ENCODE measurements at places on chromosomes 16 and 17. TPM values are rescaled to one million over a fixed set of nuclear protein-coding genes. Genes with fewer than 3 reads are reported as not detected.

Gene PRSS33
- not detected for total RNA-seq

Gene JPT1
- 16.4 TPM for total RNA-seq

Gene GJC1
- 28.5 TPM for total RNA-seq

Gene HOXB4
- 1.6 TPM for total RNA-seq

Gene CSF3
- total RNA-seq = not detected

Gene GAA
- 48.7 TPM for total RNA-seq

Gene SLC35G6
- not detected for total RNA-seq

Gene GLG1
- 86.6 TPM for total RNA-seq

Gene MT1A
- 19.0 TPM for total RNA-seq

Gene SPATA32
- not detected for total RNA-seq

Gene CES4A
- total RNA-seq = 5.2 TPM

Gene TBC1D3L
- 6.7 TPM for total RNA-seq

Gene MEIOB
- total RNA-seq = 0.21 TPM

Gene CTRB1
- 1.4 TPM for total RNA-seq

Gene MGAT5B
- total RNA-seq = 0.15 TPM

- DNase-seq = no peak
These were observed 37.1 kb downstream of the TRIM25 start for GRCh38 chr17:56876766-56877179.

GRCh38 chr16:996681-997080, 15.1 kb downstream of the SOX8 start:
- DNase-seq = no peak

GRCh38 chr17:58166682-58167081, at the start of gene OR4D2:
Gene OR4D2 (plus strand): TSS chr17:58166982. CDS start chr17:58169656, 2,674 bp downstream.
- DNase-seq = no peak

- DNase-seq = no peak
These were observed 190.1 kb downstream of the C16orf78 start for GRCh38 chr16:49563666-49564065.

DNA sequence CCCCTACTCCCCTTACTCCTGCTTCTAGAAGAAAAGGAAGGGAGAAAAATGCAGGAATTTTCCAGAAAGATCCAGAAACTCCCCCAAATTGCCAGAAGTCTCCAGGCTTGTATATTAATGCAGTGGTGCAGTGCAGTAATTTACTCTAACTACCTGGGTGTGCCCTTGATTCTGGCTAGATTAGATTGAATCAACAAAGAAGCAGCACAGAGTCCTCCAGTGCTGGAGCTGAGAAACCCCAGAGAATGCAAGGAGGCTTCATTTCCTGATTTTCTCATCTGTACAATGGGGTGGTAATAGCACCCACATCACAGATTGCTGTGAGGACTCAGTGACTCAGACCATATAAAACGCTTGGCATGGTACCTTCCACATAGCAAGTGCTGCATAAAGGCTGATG, 247.3 kb upstream of the RPL38 start:
- no peak for DNase-seq

GRCh38 chr16:82936941-82937551, 310.3 kb downstream of the CDH13 start:
- no peak for DNase-seq

GRCh38 chr17:61717352-61717751, 126.3 kb upstream of the NACA2 start:
- no peak for DNase-seq

- no peak for DNase-seq
These were observed 251.6 kb upstream of the TNRC6C start for GRCh38 chr17:77706938-77707337.

- no peak for DNase-seq
These were observed 1.4 kb upstream of the KANSL1 start for GRCh38 chr17:46194393-46195216.

DNA sequence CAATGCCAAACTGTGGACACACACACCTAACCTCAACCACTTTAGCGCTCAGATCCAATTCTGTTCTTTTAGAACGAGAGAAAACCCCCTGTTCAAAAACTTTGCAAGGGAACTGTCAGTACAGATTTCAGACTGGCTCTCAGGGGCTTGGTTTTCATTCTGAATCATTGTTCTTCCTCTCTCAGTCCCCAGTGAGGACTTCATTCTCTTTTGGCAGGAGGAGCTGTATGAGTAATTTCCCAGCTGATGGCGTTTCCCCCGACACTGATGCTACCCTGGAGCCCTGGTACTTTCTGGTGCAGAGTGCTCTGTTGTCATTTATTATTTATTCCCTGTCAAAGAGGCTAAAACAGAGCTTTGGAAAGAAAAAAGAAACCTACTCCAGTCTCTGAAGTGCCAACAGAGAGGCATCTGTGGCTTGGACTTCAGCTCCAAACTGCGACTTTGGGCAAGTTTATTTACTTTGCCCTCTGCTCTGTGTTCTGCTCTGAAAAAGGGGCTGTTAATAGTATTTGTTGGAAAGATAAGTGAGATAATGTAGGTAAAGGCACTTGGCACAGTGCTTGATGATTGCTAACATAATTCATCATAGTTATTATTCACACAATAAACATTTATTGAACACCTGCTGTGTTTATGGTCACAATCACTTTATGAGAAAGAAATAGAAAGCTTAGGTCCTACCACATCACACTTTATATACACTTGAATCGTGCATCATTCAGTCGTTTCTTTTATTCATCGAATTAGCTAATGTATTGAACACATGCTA, 28.3 kb downstream of the ETV4 start:
- no peak for DNase-seq

DNA sequence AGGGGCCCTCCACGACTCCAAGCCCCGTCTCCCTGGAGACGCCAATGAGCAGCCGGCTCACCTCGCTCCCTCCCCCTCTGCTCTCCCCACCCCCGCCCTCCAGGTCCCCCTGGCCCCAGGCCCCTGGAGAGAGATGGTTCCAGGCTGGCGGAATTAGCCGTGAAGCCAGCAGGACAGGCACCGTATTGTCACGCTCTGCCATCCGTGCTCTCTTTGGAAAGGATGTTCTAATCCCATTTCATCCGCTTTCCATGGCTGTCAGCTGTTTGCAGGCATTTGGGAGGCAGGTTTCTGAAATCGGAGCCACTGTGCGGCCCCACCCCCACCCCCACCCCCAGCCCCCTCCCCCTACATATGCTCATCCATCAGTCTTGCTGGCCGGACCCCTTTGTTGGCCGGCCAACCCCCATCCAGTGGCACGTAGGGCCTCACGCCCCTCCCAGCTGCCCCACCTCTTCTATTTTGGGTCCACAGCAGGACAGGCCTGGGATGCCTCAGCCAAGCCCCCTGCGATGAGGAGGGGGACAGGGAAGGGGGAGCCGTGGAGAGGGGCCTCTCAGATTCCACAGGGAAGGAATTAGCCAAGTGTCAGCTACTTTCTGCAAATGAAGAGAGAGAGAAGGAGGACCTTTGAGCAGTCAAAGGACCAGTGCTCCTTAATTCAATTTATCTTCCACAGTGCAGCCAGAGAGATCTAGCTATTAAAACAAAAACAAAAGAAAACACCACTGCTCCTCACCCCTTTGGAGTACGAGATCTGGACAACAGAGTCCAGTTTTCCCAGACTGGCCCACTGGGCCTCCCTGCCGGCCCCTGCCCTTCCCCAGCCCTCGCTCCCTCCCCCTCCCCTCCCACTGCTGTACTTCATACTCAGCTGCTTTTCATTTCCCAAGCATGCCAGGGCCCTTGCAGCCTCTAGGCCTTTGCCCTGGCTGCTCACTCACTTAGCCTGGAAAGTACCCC, 30.7 kb downstream of the SDK2 start:
- DNase-seq = no peak

- DNase-seq = no peak
These were observed 527 bp upstream of the MGAT5B start for GRCh38 chr17:76867578-76868175.

GRCh38 chr16:65002265-65002664, 119.6 kb downstream of the CDH11 start:
- DNase-seq = no peak

GRCh38 chr16:22674832-22675191, 139.2 kb upstream of the HS3ST2 start:
- no peak for DNase-seq

GRCh38 chr16:46638947-46639925, 18.1 kb upstream of the SHCBP1 start:
- DNase-seq = no peak

DNA sequence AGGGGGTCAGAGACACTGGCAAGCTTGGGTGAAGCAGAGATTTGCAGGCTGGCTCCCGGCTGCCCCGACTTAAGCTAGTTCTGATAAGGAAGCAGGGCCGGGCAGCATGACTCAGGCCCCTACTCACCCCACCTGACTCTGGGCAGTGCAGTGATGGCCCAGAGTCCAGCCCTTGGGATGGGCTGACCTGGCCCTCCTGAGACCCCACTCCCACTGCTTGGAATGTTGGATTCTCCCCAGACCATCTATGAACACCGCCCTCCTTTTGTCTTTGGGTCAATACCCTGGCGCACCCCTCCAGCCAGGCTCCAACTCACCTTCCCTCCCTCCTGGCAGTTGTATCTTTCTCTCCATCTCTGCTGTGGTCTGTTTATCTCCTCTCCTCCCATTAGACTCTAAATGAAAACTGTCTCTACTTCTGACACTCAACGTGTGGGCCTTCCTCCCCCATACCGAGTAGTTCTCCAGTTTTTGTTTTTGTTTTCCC, 21.0 kb downstream of the LGALS3BP start:
- DNase-seq = no peak

GRCh38 chr16:85683363-85683762, 5.4 kb downstream of the GINS2 start:
- DNase-seq = no peak

DNA sequence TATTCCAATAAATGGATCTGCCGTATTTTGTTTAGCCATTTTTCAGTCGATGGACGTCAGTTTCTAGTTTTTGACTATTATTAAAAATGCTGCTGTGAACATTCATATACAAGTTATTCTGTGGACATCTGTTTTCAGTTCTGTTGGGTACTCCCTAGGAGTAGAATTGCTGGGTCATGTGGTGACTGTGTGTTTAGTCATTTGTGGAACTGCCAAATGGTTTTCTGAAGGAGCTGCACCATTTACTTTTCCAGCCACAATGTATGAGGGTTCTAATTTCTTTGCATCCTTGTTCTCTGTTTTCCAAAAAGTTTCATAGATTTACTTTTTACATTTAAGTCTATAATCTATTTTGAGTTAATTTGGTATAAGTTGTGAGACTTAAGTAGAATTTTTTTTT, 29.5 kb downstream of the CYLD start:
- DNase-seq = no peak

- peak; percentile 78 for DNase-seq
These were observed at the start of gene GLIS2 for GRCh38 chr16:4315186-4316107. Gene GLIS2 (plus strand): TSS chr16:4316067. CDS start chr16:4332281, 16,214 bp downstream.

DNA sequence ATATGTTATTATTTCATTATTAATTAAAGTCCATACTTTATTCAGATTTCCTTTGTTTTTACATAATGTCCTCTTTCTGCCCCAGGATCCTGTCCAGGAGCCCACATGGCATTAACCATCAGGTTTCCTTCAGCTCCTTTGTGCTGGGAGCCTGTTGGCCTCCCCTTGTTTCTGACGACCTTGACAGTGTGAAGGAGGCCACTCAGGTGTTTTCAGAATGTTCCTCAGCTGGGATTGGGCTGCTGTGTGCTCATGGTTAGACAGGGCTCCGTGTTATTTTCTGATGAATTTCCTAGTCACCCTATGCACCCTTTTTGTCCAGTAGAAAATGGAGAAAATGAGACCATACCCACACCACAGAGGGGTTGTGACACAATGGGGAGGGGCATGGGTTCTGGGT, 281.0 kb upstream of the FOXF1 start:
- no peak for DNase-seq

DNA sequence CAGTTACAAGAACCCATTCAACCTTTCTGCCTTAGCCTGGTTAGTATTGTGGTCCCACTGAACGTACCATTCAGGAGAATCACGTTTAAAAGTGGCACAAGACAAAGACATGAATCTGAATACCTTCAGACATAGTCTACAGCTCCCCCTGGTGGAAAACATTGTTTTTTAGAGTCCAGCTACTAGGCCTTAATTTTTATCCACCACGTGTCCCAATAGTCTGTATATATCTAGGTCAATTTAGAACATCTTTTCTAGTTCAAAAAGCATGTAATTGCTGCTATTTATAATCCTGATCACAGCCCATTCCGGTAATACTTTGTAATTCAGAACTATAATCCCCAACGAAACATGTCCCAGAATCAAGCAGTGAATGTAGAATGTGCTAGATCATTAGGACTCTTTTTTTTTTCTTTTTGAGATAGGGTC, 13.7 kb upstream of the GUCY2D start:
- DNase-seq = no peak

- DNase-seq = no peak
These were observed 10.0 kb upstream of the SECTM1 start for GRCh38 chr17:82343560-82343959.

- no peak for DNase-seq
These were observed 144.1 kb downstream of the PARN start for GRCh38 chr16:14485811-14486519.

DNA sequence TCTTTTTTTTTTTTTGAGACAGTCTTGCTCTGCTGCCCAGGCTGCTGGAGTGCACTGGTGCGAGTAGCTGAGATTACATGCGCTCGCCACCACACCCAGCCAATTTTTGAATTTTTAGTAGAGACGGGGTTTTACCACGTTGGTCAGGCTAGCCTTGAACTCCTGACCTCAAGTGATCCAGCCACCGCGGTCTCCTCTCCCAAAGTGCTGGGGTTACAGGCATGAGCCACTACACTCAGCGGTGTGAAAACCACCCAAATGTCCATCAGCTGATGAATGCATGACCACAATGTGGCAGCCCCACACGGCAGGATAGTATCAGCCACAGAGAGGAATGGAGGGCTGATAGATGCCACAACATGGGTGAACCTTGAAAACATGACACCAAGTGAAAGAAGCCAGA, 2.1 kb downstream of the P2RX5 start:
- no peak for DNase-seq

DNA sequence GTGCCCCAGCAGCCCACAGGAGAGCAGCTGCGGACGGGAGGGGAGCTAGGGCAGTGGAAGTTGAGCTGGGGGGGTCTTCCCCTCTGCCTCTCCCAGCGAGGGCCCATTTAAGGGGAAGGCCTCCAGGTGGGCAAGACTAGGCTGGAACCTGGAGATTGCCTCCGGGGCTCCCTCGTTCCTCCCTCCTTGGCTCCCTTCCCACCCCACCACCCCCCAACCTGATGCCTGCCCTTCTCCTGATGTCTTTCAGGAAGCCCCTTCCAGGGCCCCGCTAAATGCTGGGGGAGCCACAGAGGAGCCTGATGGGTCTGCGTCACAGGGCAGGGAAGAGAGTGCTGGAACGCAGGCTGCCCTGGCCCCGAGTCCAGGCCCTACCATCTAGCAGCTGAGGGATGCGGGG, 16.7 kb downstream of the ADGRG1 start:
- no peak for DNase-seq

DNA sequence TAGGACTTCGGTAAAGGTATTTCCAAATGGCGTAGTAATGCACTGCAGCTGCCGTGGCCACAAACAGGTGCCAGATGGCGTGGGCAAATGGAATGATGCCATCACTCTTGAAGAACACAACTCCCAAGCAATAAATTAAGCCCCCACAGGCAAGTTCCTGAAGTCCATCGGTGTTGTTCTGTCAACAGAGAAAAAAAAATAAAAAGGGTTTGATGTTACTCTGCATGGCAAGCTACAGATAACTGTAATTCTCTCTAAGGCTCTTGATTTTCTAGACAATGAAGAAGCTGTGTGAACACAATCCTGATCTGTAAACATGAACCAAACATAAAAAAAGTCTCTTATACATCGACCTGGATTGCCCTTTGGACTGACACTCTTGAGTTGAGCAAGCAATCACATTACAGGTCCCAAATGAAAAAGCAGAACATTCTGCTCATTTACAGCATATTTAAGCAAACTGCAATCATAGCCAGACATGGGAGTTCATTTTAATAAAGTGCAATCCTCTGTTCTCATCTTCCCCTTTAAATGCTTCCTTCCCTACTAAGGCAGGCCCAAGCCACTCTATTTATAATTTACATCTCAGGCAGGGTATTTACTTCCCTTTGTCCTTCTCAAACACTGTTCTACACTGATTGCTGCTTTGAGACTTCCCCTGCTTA, 27.1 kb downstream of the MMD start:
- DNase-seq = no peak
